ENCODE measurements at places on chromosomes 12 and 14.

DNA sequence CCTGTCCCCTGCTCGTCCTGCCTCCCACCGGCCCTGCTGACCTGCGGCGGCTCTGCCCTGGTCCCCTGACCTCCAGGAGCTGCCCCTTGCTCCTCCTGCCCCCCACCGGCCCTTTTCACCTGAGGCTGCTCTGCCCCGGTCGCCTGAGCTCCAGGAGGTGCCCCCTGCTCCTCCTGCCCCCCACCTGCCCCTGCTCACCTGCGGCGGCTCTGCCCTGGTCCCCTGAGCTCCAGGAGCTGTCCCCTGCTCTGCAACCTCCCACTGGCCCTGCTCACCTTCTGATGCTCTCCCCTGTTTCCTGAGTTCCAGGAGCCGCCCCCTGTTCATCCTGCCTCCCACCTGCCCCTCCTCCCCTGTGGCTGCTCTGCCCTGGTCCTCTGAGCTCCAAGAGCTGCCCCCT is 101.3 kb downstream of the TMEM121 start:
- no peak for DNase-seq

- DNase-seq: no peak
Measured at GRCh38 chr14:22922294-22922693, 3.3 kb upstream of the RBM23 start.

DNA sequence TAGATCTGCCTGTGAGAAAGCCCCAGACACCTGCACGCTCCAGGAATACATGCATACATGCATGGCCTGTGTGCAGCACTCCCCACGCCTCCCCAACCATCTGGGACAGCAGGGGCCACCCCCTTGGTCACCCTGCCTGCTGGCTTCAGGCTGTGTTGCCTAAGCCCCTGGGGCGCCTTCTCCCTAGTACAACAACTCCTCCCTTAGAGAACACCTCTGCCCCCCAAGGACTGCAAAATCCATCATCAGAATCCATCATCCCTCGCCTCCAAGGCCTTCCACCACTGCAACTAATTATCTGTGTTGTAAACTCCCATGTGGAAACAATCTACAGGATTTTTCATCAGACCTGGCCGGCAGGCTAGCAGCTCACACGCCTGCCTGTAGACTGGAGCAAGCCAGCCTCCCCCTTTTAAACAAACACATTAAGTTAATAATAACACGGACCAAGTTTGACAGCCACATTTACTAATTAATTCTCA is 36.8 kb downstream of the ZFP36L1 start:
- no peak for DNase-seq

- DNase-seq: no peak
Measured at GRCh38 chr12:9389796-9390195, 181.6 kb upstream of the PZP start.

GRCh38 chr12:132307976-132308852 is 21.2 kb downstream of the GALNT9 start:
- no peak for DNase-seq
